ENCODE measurements at places on chromosomes 12 and 14.

GRCh38 chr12:131757111-131757510 lies 46.2 kb downstream of the SFSWAP start:
- no peaks in the 10 kb centered on the region for H3K27me3 ChIP-seq
- no peak overlapping the region for H3K4me3 ChIP-seq
- no peak for DNase-seq
- no peaks in the 10 kb centered on the region for H3K4me1 ChIP-seq
- peaks cover 86% of the 10 kb centered on the region for H3K36me3 ChIP-seq

DNA sequence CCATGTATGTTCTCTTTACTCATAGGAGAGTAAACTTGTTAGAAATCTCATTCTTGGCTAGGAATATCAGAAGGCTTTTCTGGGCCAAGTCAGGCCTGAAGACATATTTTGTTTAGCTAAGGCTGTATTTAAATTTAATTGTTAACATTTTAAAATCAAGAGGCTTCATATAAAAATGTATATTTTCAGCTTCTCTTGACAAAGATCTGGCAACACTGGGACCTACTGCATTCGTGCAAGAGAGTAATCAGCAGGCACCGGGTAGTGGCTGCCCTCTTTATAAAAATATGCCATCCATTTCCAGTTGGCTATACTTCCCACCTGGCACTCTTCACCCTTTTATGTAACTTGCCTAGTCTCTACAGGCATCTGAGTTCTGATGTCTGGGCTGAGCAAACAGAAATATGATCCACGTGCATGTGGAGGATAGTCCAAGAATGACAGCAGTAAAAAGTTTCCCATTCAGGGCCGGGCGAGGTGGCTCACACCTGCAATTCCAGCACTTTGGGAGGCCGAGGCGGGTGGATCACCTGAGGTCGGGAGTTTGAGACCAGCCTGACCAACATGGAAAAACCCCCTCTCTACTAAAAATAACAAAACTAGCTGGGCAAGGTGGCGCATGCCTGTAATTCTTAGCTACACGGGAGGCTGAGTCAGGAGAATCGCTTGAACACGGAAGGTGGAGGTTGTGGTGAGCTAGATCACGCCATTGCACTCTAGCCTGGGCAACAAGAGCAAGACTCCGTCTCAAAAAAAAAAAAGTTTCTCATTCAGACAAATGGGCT lies 2.0 kb upstream of the SOS2 start:
- no peak overlapping the region for H3K4me3 ChIP-seq
- DNase-seq = no peak
- no peak overlapping the region for H3K27ac ChIP-seq
- no peaks in the 10 kb centered on the region for H3K36me3 ChIP-seq
- peaks cover 3% of the 10 kb centered on the region for H3K4me1 ChIP-seq

- no peaks in the 10 kb centered on the region for H3K36me3 ChIP-seq
- H3K4me3 ChIP-seq = no peak overlapping the region
- no peak overlapping the region for H3K27ac ChIP-seq
- H3K27me3 ChIP-seq = no peaks in the 10 kb centered on the region
- no peak for DNase-seq
Measured at GRCh38 chr12:131013118-131013517, 59.4 kb downstream of the ADGRD1 start.

DNA sequence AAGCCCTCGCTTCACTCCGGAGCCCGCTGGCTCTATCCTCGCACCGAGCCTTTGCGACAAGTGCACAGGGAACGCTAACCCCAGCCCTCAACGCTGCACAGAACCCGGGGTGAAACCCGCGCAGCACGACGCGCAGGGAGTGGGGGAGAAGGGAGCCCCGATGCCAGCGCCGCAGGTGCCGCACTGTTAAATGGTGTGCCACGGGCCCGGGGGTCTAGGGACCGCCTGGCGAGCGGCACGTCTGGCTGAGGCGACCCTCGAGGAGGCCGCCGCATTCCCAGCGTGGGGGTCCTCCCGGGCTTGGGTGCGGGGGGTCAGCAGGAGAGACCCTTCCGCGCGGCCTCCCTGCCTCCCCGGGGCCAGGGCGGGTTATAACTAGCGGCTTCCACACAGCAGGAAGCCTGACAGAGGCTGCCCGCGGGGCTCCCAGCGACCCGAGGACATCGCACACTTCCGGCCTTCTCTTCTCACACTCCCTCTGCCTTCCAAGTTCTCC lies 23.8 kb upstream of the LRTM2 start:
- no peaks in the 10 kb centered on the region for H3K36me3 ChIP-seq
- H3K4me3 ChIP-seq = peak overlapping the region; percentile 47
- peaks cover 35% of the 10 kb centered on the region for H3K4me1 ChIP-seq
- DNase-seq = no peak
- H3K27me3 ChIP-seq = peaks cover 6% of the 10 kb centered on the region
- H3K27ac ChIP-seq = peak overlapping the region; percentile 51

GRCh38 chr12:72677846-72678245 lies 405.7 kb downstream of the TRHDE start:
- no peaks in the 10 kb centered on the region for H3K27me3 ChIP-seq
- no peak overlapping the region for H3K27ac ChIP-seq
- DNase-seq = no peak
- no peak overlapping the region for H3K4me3 ChIP-seq
- no peaks in the 10 kb centered on the region for H3K4me1 ChIP-seq
- H3K36me3 ChIP-seq = no peaks in the 10 kb centered on the region

DNA sequence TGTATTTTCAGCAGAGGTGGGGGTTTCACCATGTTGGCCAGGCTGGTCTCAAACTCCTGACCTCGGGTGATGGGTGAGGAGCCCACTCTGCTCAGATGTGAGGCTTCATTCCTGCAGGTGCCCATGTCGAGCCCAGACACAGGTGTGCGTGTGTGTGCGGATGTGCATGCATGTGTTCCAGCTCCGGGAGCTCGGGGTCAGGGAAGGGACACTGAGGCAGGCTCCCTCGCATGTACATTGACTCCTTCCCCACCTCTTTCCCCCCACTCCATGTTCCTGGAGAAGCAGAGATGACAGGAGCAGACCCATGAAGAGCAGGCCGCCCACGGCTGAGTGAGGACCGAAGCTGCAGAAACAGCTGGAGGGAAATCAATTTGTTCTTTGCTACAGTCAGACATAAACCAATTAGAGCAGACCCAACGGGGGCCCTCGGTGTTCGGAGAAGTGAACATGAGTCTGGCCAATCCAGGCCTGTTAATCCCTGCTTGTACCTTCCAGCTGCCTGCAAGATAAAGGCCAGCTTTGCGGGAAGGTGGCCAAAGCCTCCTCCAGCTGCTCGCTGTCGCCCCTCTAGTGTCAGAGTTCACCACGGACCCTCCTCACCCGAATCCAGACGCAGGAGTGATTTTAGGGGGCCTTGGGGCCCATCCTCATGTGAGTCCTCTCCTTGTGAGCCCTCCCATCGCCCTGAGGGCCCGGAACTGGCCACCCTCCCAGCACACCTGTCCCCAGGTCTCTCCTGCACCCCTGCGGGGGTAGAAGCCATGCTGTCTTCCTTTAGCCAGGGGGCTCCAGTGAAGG lies 321.0 kb upstream of the RTL1 start:
- H3K36me3 ChIP-seq = peaks cover 7% of the 10 kb centered on the region
- H3K4me1 ChIP-seq = peaks cover 46% of the 10 kb centered on the region
- H3K4me3 ChIP-seq = no peak overlapping the region
- H3K27me3 ChIP-seq = no peaks in the 10 kb centered on the region
- DNase-seq = no peak

DNA sequence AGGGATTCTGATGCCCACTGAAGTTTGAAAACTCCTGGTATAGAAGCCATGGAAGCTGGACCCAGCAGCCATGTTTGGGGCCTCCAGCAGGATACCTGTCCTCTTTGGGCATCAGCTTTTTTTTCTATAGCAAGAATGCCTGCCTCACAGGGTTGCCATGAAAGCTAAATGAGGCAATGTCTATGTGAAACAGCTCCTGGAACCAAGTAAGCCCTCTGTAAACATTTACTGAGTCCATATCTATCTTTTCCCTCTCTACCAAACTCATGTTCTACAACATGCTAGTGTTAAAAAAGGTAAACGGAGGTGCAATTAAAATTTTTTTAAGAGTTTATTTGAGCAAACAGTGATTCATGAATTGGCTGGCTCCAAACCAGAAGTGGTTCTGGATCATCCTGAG lies 28.6 kb downstream of the FLVCR2 start:
- no peaks in the 10 kb centered on the region for H3K4me1 ChIP-seq
- no peaks in the 10 kb centered on the region for H3K36me3 ChIP-seq
- DNase-seq = no peak
- no peak overlapping the region for H3K27ac ChIP-seq
- no peaks in the 10 kb centered on the region for H3K27me3 ChIP-seq

DNA sequence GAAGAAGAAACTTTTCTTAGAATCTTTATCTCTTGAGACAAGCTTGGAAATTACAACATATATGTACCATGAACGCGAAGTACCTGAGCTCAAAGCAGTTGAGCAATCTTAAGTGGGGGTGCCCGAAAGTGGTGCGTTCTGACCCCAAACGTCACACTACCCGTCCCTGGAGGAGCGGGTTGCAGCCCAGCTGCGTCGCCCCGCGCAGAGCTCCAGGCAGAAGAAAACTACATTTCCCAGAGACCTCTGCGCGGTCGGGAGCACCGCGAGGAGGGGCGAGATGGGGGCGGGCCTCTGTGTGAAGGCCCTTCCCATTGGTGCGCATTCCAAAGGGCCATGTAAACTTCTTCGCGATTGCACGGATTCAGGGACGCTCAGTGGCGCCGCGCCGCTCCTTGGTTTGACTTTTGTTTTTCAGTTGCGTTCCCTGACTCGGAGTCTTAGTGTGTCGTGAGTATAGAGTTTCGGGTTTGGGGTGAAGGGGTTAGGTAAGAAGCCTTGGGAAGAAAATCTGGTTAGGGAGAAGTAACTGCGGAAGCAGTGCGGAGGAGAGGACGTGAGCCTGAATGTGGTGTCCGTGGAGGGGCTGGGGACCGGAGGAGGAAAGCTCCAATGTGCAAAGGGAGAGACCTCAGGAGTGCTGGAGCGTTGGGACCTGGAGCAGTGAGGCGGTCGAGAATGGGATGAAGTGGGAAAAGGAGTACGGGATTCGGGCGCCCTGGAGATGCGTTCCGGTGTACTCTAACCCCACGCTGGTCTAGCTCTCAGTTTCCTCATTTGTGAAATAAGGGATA lies at the start of gene CCDC77:
Gene CCDC77, plus strand, starts transcription at position 410 of the 794 bp plus-strand sequence. CDS start 7,740 bp downstream, outside the sequence.
- H3K36me3 ChIP-seq = no peaks in the 10 kb centered on the region
- H3K4me3 ChIP-seq = peak within 1 kb of the TSS; percentile 92
- H3K27me3 ChIP-seq = no peaks in the 10 kb centered on the region
- peak within 1 kb of the TSS; percentile 87 for H3K27ac ChIP-seq
- peak; percentile 90 for DNase-seq

- DNase-seq = no peak
- peaks cover 6% of the 10 kb centered on the region for H3K36me3 ChIP-seq
- H3K27me3 ChIP-seq = no peaks in the 10 kb centered on the region
- peaks cover 17% of the 10 kb centered on the region for H3K4me1 ChIP-seq
- H3K27ac ChIP-seq = no peak overlapping the region
Measured at GRCh38 chr14:95478309-95478708, 38.1 kb downstream of the SYNE3 start.

- no peak overlapping the region for H3K4me3 ChIP-seq
- H3K27me3 ChIP-seq = no peaks in the 10 kb centered on the region
- peaks cover 3% of the 10 kb centered on the region for H3K4me1 ChIP-seq
Measured at GRCh38 chr12:50734409-50735263, 29.3 kb upstream of the ATF1 start.

GRCh38 chr12:60760965-60761364 lies 1165.1 kb downstream of the SLC16A7 start:
- no peak overlapping the region for H3K4me3 ChIP-seq
- no peak for DNase-seq

GRCh38 chr14:29339494-29340172 lies 573.0 kb downstream of the FOXG1 start:
- H3K27me3 ChIP-seq = no peaks in the 10 kb centered on the region
- H3K4me3 ChIP-seq = no peak overlapping the region
- no peaks in the 10 kb centered on the region for H3K36me3 ChIP-seq

DNA sequence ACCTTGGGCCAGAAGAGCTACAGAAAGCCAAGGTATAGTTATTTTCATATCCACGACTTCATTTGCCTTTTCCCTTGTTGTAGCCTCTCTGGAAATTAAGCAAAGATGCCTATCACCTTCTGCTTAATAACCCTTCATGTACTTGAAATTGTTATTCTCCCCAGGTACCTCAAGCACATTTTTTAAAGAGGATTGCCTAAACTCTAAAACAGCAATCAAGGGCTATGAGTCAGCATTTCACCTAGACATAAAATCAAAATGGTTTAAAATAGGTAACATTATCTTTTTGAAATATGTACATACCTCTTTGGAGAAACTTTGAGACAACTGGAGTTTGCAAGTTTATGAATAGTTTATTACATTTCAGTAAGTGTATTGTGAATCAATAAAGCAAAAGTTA lies 11.6 kb downstream of the DTD2 start:
- peaks cover 2% of the 10 kb centered on the region for H3K36me3 ChIP-seq
- H3K27ac ChIP-seq = no peak overlapping the region
- DNase-seq = no peak
- H3K27me3 ChIP-seq = no peaks in the 10 kb centered on the region
- H3K4me3 ChIP-seq = no peak overlapping the region

GRCh38 chr14:34691206-34691605 lies 23.2 kb downstream of the CFL2 start:
- no peaks in the 10 kb centered on the region for H3K36me3 ChIP-seq
- H3K27me3 ChIP-seq = no peaks in the 10 kb centered on the region
- H3K27ac ChIP-seq = no peak overlapping the region
- no peak for DNase-seq
- H3K4me1 ChIP-seq = no peaks in the 10 kb centered on the region

DNA sequence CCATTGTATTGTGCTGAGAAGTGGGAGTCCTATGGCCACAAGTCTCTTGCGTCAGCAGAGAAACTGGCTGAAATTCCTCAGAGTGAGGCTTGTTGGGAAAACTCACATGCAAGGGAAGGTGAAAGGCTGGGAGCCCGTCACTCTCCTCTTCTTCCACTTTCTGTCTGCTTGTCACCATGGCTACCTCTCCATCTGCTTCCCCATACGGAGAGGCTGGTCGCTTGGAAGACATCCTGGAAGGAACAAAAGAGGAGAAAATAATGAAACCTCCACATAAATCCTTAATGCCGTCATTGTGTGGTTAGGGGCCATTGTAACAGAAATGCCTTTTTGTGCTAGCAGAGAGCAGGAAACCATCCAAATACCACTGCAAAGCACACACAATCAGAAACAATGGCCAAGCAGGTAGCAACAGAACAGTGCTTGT lies 53.7 kb downstream of the SOX5 start:
- H3K4me1 ChIP-seq = no peaks in the 10 kb centered on the region
- H3K27ac ChIP-seq = peak overlapping the region; percentile 50
- DNase-seq = peak; percentile 92
- H3K4me3 ChIP-seq = no peak overlapping the region
- H3K36me3 ChIP-seq = peaks cover 4% of the 10 kb centered on the region
- H3K27me3 ChIP-seq = no peaks in the 10 kb centered on the region

- no peaks in the 10 kb centered on the region for H3K36me3 ChIP-seq
- DNase-seq = no peak
- H3K4me1 ChIP-seq = no peaks in the 10 kb centered on the region
- no peak overlapping the region for H3K4me3 ChIP-seq
- no peaks in the 10 kb centered on the region for H3K27me3 ChIP-seq
- H3K27ac ChIP-seq = no peak overlapping the region
Measured at GRCh38 chr12:17206553-17206952, 600.6 kb upstream of the LMO3 start.

GRCh38 chr14:39673270-39673711 lies 241.1 kb upstream of the FBXO33 start:
- H3K27ac ChIP-seq = no peak overlapping the region
- H3K4me1 ChIP-seq = no peaks in the 10 kb centered on the region
- no peak for DNase-seq
- H3K27me3 ChIP-seq = no peaks in the 10 kb centered on the region

Measured in spinal cord (tissue), 10 donors.